DMS79 treated with DMSO at 0.1 percent for 48 hours (cell line): ENCODE measurements at places on chromosomes 6 and 20.

- no peak for DNase-seq
Measured at GRCh38 chr6:14804001-14804784, 441.7 kb upstream of the JARID2 start.

DNA sequence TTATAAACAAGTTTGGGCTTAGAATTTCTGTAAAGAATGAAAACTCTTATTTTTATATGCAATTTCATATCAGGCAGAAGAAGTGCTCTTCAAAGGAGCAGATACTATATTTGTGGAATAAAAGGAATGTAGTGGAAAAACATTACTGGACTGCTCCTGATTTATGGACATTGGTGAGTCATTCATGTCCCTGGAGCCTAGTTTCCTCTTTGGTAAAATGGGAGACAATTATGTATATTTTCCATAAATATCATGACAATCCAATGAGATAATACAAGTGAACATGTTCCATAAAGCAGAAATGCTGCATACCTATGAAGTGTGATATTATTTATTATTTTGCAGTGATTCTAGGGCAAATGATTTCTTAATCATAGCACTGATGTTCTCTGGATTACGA is 445.8 kb upstream of the CITED2 start:
- no peak for DNase-seq

DNA sequence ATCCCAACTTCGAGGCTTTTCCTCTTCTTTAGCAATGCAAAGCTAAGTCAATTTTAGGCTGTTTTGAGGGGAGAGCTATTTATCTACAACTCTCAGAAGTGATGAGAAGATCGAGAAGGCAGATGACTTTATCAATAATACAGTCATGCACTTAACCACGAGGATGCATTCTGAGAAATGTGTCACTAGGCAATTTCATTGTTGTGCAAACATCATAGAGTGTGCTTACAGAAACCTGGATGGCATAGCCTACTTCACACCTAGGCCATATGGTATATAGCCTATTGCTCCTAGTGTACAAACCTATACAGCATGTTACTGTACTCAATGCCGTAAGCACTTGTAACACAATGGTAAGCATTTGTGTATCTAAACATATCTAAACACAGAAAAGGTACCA is 66.6 kb downstream of the PRND start:
- DNase-seq: no peak

DNA sequence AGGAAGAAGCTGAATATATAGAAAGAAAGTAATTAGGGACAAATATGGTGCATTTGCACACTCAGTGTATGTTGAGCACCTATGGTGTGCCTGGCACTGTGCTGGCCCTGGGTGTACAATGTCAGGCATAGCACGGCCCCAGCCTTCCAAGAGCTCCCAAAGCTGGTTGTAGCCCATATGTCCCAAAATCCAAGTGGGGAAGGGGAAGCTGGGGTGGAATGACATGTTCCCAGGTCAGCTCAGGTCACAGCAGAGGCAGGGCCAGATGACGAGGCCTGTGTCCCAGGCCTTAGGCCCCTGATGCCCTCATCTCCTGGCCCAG is 170.0 kb downstream of the VEGFA start:
- no peak for DNase-seq

- DNase-seq: no peak
Measured at GRCh38 chr6:52640170-52640569, 30.7 kb upstream of the TMEM14A start.

GRCh38 chr20:50387996-50388332 is 122.2 kb upstream of the PTPN1 start:
- DNase-seq: no peak

GRCh38 chr20:17969884-17970409 is 1.1 kb downstream of the MGME1 start:
- peak; percentile 29 for DNase-seq

GRCh38 chr6:57263739-57264138 is 41.6 kb upstream of the RAB23 start:
- no peak for DNase-seq

DNA sequence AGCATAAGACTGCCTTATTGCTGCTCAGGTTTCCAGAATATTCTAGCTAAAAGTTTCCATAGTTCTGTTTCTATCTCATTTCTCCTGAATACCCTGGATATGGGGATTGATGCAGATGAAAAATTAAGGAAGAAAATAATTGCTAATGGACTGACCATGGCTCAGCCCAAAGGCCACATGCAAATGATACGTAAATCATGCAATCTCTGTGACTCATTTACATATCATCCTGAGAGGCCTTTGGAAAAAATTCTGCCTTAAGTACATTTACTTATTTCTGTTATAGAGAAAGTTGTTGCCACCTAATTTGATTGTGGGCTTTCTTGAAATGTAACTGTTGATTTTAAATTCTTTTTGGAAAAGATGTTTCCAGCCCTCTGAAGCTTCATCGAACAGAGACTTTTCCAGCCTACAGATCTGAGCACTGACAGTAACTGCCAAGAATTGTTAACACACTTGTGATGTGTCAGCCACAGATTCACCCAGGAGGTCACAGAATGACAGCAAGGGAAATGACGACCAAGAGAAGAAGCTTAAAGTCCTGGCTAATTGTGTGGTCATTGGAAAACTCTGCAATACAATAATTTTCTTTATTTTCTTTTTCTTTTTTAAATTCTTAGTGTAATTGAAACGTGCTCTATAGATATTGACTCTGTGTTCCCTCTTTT is 174.8 kb downstream of the DOK5 start:
- no peak for DNase-seq

DNA sequence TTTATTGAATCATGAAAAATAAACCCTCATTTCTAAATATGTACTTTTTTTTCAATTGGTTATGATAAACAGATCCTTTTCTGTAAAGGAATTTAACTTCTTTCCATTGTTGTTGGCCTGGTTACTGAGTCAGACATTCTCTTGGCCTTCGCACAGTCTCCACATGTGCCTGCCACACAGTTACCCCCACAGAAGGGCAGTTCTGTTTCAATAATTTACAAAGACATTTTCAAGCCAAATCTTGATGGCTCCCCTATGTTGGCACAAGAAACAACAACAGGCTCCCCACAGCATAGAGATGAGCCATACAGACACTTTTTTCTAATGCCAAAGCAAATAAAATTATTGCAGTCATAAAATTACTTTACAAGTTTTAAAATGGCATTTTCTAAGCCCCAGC is 55.6 kb upstream of the BEND6 start:
- DNase-seq: no peak

- DNase-seq: no peak
Measured at GRCh38 chr6:131948692-131949619, 2.2 kb downstream of the CCN2 start.

- DNase-seq: no peak
Measured at GRCh38 chr20:64009811-64010387, 26.1 kb upstream of the C20orf204 start.

- DNase-seq: no peak
Measured at GRCh38 chr6:7171119-7171518, 63.4 kb downstream of the RREB1 start.

DNA sequence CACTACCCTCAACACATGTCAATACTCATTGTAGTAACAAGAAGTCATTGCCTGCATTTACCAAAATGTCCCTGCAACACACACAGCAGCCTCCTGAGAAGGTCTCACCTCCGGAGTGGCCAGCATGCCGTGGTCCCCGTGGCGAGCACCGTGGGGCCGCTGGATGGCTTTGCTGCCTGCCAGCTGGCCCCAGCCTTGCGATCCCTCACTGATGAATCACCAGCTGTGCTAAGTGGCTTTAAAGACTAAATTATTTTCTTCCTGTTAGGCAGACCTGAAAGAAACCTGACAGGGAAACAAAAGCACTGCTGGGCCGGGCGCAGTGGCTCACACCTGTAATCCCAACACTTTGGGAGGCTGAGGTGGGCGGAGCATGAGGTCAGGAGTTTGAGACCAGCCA is 306.7 kb downstream of the CDH4 start:
- DNase-seq: peak; percentile 29

GRCh38 chr20:23140991-23141390 is 54.9 kb upstream of the CD93 start:
- no peak for DNase-seq

DNA sequence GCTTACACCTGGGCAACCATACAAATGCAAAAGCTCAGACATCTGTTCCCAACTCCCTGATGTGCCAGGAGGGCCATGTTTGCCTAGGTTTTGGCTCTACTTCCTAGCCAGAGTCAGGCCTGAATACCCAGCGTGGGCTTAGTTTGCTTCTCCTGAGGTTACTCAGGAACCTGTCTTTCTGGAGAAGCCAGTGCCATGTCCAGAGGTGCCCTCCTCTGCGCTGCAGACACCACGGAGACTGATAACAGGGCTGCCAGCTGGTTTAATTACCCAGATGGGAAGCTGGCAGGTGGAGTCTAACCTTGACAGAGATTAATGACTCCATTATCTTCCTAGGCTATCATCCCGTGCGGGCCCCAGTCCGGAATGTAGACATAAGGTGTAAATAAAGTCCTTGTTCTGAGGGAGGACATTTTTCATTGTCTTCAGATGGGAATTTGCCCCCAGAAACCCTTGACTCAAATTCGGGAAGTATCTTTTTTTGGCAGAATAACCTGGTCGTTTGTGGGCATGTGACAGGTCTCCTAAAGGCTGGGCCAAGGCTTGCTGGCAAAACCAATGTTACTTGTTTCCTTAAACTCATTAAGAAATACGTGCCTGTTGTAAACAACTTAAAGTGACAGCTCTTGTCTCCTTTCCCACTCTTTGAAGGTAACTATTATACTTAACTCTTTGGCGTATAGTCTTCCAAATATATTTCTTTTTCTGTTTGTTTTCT is 29.2 kb upstream of the ZNFX1 start:
- no peak for DNase-seq

- DNase-seq: no peak
Measured at GRCh38 chr20:49925901-49926454, 10.2 kb upstream of the RNF114 start.

DNA sequence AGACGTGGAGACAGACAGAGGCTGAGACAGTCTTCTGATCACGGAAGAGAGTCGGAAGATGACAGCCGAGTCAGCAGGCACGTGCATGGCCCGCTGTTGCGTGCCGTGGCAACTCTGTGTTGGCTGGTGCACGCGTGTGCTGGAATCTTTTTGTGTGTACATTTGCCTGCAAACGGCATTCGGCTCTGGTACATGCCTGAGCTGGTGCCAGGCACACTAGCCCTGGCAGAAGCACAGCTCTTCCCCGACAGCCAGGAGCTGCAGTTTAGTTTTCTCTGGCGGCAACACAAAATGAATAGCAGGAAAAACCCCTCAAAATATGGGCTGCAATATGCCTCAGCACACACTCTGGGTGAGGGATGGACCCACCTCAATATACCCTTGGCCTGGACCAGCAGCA is 769 bp upstream of the PDYN start:
- no peak for DNase-seq

- DNase-seq: no peak
Measured at GRCh38 chr20:62590309-62591121, 51.8 kb upstream of the SLCO4A1 start.

DNA sequence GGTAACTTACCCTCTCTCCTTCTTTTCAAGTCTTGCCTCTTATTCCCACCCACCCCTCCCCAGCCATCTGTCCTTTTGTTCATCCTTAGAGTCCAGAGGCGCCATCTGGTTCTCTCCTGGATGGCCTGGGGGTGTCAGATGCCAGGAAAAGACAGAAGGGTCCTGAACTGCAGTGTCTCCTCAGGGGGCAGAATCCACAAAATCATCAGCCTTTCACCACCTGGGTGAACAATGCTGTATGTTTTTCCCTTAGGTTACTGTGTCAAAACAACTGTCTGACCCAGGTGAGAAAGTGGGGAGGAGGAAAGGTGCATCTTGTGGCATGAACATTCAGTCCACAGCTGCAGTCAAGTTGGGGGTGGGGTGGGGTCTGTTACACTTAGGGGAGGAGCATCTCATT is 47.9 kb upstream of the FYN start:
- DNase-seq: no peak

GRCh38 chr20:57512432-57512831 is 12.5 kb downstream of the CTCFL start:
- DNase-seq: no peak
